ENCODE measurements at places on chromosomes 3 and 15.
A peak's percentile ranks its signal among the peaks of the same experiment; 100 is the strongest.

DNA sequence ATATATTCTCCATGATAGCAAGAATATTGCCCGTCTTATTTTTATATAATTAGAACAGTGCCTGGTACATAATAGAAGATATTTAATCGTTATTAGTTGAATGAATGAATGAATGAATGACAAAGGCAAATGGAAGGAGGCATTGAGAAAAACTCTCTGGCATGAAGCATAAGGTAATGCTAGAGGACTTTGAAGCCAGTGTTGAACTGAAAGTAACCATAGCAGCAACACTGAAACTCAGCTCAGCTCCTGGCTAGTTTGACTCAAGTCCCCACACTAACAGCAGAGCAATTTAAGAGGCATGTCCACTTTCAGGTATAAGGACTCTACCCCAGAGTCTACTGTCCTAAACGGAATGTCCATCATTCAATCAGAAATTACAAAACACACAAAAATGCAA, 227.0 kb downstream of the CPNE4 start:
- DNase-seq, result no peak

DNA sequence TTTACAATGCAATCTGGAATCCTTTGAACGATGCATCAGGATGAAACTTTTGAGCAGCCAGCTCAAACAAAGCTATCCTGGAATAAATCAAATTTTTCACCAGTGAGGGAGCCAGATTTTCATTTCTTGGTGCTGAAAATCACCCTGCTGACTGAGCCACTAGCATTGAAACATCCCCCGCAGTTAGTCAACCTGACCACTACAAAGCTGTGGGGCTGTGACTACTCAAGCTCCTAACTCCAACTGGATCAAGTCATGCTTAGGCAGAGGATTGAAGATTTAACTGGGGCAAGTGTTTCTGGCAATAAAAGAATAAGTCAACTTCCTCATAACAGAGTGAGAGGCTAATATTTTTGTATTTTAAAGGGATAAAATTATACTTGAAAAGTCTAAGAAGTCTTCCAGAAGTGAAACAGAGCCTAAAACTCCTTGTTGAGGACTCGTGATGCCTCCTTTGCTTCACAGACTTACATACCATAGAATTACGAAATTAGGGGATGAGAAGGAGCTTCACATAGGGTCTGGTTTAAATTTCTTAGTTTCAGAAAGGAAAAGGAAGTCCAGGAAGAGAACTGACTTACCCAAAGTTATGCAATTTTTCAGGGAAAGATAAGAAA, 177.8 kb downstream of the SERPINI1 start:
- DNase-seq, result peak; percentile 43

GRCh38 chr15:70334286-70334685, 236.6 kb upstream of the TLE3 start:
- DNase-seq, result no peak

DNA sequence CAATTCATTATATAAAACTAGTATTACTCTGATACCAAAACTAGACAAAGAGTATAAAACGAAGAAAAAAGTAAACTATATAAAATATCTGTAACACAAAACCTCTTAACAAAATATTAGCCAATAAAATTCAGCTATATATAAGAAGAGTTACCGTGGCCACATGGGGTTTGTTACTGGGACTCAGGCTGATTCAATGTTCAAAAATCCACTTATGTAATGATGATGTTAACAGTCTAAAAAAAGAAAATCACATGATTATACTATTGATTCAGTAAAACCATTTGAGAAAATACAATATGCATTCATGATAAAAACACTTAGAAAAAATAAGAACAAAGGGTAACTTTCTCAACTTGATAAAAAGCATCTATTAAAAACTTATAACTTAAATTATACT, 18.3 kb downstream of the P2RY1 start:
- DNase-seq, result no peak

- DNase-seq, result no peak
Observed at GRCh38 chr3:52357151-52358080, 41.3 kb downstream of the DNAH1 start.

DNA sequence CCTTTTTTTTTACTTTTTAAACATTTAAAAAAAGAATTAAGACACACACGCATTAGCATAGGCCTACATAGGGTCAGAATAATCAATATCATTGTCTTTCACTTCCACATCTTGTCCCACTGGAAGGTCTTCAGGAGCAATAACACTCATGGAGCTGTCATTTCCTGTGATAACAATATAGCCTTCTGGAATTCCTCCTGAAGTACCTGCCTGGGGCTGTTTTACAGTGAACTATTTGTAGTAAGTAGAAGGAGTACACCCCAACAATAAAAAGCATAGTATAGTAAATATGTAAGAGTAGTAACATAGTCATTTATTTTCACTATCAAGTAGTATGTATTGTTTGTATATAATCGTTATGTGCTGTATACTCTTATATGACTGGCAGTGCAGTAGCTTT, 19.5 kb upstream of the CLDN18 start:
- no peak for DNase-seq

- DNase-seq, result no peak
Observed at GRCh38 chr3:177445549-177445948, 248.3 kb upstream of the TBL1XR1 start.

DNA sequence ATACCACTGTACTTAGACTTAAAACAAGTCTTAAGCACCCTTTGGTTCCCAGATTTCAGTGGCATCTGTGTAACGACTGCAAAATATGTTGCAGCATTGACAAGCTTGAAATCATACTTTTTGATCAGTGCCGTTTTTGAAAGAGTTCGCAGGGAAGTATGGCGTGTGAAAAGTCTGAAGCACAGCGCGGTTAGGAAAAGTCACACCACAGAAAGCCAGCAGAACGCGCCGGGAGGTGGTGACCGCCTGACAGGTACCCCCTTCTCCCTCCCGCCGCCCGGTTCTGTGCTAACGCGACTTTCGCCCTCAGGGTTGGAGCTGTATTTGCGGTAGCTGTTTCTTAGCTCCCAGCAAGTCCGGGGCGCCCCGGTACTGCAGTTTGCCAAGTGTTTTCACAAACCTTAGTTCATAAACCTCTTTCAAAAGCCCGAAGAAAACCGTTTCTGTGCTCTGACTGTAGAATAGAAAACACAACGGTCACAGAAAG, 481 bp upstream of the CRYBG3 start:
- no peak for DNase-seq

GRCh38 chr3:126087552-126088175, 3.7 kb upstream of the SLC41A3 start:
- no peak for DNase-seq

- no peak for DNase-seq
Observed at GRCh38 chr3:124663690-124664089, 66.6 kb upstream of the UMPS start.

GRCh38 chr15:96891046-96891445, 560.5 kb downstream of the NR2F2 start:
- no peak for DNase-seq

DNA sequence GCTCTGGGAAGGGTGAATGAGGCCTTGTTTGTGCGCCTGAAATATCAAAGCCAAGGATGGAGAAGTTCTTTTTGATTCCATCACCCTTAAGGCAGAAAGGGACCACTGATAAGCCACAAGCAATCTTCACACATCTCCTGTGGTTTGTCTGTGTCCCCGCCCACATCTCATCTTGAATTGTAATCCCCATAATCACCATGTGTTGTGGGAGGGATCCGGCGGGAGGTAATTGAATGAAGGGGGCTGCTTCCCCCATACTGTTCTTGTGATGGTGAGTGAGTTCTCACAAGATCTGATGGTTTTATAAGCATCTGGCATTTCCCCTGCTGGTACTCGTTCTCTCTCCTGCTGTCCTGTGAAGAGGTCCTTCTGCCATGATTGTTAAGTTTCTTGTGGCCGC, 329.6 kb upstream of the RGMA start:
- DNase-seq, result no peak

All from renal cortical epithelial cell (primary cell).